Endothelial cell of umbilical vein (primary cell): ENCODE measurements at places on chromosomes 4 and X.

DNA sequence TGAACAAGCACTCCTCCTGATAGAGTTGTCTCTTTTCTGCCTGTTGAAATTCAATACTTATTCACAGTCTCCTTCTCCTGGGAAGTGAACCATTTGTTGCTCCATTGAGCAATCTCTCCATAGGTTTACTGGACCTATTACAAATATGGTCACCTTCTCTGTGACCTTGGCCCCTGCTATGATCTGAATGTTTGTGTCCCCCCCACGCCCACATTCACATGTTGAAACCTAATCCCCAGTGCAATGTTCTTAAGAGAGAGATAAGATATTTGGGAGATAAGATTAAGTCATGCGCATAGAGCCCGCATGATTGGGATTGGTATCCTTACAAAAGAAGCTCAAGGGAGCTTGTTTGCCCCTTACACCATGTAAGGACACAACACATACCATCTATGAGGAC is 54.1 kb upstream of the GABRE start:
- DNase-seq = no peak

DNA sequence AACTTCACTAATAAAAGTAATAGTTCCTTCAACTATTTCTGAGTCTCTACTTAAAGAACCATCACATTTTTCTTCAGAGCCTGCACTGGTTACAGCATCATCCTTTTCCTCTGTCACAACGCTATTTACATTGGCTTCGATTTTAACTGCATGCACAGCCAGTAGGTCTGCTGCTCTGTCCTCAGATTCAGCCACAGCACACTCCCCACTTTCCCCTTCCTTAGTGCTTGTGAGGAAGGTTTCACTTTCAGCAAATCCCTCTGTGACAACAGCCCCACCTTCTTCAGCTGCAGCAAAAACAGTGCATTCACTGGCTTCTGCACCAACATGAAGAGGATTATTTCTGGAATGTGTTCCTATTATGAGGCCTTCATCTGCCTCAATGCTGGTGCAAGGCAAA is 25.7 kb downstream of the BOD1L1 start:
- no peak for DNase-seq

- DNase-seq = no peak
Observed at GRCh38 chr4:517806-518070, 18.7 kb downstream of the PIGG start.

DNA sequence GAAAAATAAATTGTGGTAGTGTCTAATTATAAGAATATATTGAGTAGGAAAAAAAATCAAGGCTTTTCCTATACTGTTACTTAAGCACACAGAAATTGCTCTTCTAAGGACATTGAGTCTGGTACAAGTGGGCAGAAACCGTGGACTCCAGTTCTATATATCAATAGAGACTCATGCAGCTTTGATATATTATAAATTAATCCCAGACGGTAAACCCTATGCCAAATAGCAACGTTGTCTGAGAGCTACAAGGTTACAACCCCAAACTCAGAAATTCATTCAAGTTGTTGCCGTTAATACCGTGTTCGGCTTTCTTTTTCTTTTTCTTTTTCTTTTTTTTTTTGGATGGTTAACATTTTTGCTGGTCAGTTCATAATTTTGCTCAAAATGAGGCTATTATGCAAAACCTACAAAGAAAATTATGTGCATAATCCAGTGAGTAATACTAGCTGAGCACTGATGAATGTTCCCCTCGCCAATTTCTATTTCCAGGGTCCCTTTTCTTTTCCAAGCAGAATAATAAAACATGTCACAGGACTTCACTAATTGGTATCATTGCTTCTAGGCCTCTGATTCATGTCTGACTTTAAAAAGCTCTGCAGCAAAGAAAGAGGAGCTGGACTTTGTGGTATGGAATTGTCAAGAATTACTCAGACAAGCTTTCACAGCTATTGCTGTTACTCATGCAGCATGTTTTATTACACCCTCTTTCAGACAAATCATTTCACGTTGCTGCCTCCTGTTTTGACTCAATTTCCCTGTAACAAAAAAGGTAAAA is 737.7 kb downstream of the NLGN4X start:
- DNase-seq = no peak

- DNase-seq = no peak
Observed at GRCh38 chrX:29237972-29238371, 650.7 kb downstream of the IL1RAPL1 start.

DNA sequence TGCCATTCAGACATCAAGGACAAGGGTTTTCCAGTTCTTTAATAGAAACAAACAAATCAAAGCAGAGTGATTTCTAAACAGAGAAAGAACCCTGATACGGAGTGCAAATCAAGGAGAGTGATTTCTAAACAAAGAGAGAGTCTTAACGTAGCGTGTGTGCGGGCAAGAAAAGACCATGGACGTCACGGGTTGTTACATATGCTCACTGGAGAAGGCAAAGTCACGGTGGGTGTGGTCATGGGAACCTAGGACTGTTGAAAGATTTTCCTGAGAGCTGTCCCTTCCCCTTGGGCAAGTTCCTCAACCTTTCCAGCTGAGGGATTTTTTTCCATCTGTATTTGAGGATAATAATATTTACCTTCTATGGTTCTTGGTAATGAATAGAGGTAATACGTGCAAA is 95.0 kb upstream of the SLC34A2 start:
- DNase-seq = no peak

GRCh38 chr4:85398276-85398675 is 76.7 kb upstream of the ARHGAP24 start:
- DNase-seq = no peak

DNA sequence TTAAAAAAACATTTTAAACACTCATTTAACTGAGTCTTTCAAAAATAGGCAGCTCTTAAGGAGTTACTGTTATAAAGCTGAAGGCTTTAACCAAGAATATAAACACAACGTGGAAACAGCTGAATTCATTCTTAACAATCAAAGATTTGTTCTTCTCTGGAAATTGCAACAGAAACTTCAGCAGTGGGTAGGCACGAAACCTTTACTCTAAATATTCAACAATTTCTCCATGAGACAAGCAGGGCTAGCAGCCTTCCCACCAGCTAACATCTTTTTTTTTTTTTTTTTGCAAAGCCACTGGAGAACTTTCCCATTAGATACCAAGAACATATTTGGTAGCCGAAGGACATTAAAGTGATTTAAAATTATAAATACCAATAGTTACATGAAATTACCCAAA is 78.2 kb upstream of the PRSS48 start:
- no peak for DNase-seq

GRCh38 chr4:108280072-108280471 is 111.3 kb upstream of the LEF1 start:
- no peak for DNase-seq

DNA sequence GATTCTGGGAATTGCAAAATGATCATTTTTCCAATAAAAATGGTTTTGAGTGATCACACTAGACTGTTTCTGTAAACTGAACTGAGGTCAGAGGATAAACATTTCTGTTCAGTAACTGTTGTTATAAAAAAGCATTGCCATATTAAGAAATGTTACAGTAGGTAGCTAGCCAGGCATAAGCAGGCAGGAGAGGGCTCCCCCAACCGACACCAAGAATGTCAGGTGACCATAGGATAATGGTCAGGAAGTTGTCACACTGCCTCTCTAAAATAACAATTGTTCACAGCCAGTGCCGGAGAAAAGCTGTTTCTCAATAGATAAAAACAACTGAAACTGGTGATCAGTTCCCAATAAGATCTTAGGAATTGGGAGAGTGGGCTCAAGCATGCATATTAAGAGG is 306.2 kb upstream of the SLIT2 start:
- no peak for DNase-seq

DNA sequence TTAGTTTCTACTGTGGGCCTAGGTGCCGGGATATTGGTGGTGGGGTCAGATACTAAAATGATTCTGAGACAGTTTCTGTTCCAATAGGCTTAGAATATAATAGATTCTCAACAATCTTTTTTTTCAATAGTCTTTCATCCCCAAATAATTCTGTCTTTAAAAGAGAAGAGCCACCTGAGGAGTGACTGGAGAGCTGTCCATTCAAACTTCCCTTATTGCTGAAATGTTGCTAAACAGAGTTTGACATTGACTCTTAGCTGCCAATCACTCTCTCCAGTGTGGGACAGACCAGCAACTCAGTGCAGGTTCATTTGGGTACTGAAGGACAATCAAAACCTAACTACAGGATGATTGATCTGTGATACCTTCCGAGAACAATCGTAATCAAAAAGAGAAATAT is 12.4 kb upstream of the ADH7 start:
- DNase-seq = no peak
